ENCODE measurements at places on chromosomes 1 and 21.

DNA sequence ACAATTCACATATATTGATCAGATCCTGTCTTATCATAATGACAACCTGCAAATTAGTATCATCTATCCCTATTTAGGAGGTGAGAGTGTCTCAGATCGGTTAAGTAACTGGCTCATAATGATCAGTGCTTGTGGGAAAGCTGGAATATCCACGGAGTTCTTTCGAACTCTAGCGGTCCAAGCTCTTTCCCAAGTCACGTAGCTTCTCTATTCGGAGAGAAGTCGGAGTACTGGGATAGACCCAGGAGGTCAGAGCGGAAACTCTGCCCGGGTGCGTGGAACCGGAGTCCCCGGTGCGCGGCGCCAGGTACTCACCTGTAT lies 339 bp downstream of the PTGS2 start:
- no peak for DNase-seq

- no peak for DNase-seq
Observed at GRCh38 chr1:37901191-37901892, 42.0 kb upstream of the MTF1 start.

GRCh38 chr1:17516303-17517214 lies 22.9 kb upstream of the ARHGEF10L start:
- DNase-seq = no peak

DNA sequence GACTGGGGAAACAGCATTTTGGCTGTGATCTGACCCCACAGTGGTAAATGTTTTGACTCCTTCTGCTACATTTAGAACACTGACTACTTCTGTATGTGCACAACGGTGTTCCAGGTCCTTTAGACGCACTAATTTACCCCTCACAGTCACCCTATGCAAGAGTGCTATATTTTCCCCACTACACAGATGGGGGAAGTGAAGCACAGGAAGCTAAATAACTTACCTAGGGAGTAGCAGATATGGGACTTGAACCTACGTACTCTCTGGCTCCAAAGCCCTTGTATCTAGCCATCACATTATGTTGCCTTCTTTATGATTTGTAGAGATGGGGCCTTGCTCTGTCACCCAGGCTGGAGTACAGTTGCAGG lies 49.3 kb downstream of the GADD45A start:
- no peak for DNase-seq

DNA sequence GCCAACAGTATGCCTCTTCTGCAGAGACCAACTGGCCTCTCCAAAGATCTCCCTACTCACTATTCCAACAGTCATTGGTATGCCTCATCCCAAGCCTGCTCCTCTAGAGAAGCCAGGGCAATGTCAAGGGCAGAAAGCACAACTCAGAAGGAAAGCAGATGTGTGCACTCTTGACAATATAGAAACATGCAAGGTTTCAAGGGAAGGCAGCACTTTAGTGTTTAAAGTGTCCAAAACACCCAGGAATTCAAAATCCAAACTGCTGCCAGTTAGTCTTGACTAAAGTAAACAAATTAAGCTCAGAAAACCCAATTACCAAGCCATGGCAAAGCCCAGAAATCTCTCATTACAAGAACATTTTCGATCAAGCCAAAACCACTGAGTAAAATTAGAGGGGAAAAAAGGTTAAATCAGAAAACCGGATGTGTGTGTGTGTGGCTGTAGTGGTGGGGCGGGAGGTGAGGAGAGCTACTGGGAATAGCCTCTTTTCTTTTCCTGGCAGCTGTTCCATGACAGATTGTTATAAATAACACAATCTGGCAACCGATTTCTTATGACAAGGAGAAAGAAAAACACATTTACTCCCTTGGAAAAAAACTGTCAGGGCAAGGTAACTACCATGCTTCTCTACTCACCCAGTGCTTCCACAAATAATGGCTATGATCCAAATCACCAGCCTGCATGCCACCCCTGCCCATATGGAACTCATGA lies 39.2 kb downstream of the EIF2B3 start:
- DNase-seq = no peak

DNA sequence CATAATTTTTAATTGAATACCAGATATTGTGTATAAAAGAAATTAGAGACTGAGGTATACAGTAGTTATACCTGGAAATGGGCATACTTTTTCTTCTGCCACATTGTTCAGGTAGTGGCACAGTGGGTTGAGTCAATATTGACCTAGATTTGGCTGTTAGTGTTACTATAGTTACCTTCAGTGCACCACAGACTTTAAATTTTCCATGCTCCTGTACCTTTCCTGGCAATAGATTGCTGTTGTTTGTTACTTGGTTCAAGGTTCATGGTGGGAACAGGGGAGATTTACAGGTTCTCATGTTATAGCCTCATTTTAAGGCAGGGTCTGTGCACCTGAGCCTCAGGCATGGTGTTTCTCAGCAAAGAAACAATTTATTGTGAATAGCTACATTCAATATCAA lies 218.7 kb downstream of the LBR start:
- DNase-seq = no peak

DNA sequence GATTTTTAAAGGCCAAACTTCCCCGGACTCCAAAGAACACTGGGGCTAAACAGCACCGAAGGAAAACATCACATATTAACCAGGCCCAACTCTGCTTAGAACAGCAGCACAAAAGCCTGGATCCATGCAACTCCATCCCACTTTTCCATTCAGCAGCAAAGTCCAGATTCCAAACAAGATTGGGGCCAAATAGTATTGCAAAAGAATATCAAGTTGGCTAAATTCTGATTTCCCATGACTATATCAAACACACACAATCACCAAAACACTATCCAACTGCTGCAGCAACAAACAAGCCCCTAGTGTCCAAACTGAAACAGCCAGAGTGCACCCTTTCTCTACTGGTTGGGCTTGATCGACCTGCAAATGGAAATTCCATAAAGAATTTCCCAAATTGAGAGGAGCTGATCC lies 19.4 kb upstream of the TMEM125 start:
- no peak for DNase-seq
